ENCODE measurements at places on chromosomes 4 and X.

DNA sequence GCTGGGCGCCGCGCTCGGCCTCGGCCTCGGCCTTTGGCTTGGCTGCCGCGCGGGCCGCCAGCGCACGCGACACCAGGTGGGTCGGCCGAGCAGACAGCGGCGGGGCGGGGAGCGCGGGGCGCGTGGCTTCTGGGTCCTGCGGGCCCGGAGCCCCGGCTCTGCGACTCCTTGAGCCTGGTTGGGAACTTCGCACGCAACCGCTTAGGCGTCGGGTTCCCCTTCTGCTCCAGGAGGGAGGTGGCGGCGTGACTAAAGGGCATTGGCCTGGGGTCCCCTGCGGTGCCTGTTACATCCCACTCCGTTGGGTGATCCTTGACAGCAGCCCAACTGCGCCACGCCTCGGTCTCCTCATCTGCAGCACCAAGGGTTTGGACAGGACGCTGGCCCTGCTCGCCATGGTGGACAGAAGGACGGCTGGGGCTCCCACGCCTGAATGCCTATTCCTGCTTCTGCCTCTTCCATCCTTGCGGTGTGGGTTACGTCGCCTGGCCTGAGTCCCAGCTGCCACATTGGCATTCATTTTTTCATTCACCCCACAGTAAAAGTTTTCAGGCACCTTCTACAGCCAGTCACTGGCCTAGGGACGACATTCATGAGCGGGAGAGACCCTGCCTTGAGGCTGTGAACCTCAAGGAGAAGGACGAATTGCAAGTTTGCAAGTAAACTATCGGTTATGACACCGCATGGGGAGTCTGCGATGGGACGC is 631 bp downstream of the EVC start:
- DNase-seq: no peak

DNA sequence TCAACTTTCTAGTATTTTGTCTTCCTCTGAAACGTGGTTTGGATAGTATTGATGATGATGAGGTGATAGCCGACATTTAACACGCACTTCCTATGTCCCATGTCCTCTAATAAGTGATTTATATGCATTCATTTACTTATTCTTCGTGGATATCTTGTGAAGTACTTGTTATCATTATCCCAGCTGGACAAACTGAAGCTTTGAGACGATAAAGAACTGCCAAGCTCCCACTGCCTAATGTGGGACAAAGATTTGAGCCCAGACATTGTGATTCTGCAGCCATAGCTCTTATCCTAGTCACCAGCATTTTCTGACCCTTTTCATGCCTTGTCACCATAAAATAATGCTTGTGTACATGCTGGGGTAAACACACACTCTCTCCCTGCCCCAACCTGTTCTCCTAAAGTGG is 92.5 kb downstream of the RAPGEF2 start:
- no peak for DNase-seq

GRCh38 chr4:60544981-60545380 is 655.1 kb upstream of the ADGRL3 start:
- no peak for DNase-seq

DNA sequence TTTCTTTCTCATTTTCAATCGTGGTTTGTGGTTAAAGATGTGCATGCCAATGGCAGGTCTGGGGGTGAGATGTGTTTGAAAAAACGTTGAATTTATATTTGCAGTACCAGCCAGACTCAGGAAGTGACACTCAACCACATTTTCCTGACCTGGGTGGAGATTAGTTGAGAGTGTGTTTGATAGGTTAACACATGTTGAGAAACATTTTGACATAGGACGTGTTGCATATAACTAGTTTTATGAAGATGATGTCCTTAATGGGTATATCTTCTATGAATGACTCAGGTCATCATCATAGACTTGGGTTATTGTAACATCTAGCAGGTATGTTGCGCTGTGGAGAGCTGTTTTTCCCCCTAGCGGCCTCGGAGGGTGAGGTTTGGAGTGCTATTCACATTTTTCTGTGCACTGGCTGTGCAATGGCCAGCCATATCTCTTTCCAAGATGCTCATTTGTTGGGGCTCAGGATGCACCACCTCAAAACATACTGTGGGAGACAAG is 21.7 kb upstream of the CD38 start:
- no peak for DNase-seq

- no peak for DNase-seq
These were observed 119.2 kb downstream of the RAPGEF2 start for GRCh38 chr4:159222043-159222552.

DNA sequence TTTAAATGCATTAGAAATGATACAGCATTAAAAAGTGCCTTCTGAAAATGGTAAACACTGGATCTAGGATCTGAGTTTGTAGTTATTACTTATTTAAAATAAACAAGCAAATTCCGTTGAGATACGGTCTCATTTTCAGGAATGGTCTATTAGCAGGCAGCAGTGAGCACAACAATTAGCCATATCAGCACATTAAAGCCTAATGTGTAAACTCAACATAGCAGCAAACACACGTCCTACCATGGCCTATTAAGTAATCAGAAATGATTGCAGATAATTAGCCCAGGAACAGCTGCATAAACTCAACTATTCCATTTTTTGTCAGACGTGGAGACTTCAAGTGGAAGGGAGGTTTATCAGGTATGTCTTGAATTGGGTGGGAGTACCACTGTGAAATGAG is 61.8 kb downstream of the NEIL3 start:
- no peak for DNase-seq

DNA sequence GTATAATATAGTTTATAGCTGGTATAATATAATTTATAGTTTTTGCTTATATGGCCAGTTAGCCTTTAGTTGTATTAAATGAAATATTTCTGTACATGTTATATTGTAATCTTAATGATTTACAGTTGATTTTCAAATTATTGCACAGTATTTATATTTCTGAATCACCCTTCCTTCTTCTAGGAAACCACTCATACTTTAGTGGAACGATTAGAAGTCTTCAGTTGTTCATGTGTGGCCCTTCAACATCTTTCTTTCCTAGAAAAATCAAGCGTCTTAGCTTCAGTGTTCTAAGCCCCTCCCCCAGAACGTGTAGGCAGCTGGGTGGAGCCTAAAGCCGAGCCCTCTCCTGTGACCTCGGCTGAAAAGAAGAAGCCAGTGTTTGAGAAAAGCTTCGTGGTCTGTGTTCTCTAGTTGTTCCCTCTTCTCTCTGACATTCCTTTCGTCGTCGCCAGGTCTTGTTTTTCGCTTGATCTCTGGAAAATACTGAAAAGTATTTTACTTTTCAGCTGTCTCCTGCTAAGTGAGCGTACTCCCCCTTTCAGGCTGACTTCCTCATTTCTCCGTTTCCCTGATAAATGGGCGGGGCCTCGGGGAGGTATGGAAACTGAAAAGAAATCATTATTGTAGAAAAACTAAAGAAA is at the start of gene C4orf33:
C4orf33 (plus strand) TSS at position 342 of the 644 bp plus-strand sequence. CDS start 6,459 bp downstream, outside the sequence.
- peak; percentile 53 for DNase-seq

DNA sequence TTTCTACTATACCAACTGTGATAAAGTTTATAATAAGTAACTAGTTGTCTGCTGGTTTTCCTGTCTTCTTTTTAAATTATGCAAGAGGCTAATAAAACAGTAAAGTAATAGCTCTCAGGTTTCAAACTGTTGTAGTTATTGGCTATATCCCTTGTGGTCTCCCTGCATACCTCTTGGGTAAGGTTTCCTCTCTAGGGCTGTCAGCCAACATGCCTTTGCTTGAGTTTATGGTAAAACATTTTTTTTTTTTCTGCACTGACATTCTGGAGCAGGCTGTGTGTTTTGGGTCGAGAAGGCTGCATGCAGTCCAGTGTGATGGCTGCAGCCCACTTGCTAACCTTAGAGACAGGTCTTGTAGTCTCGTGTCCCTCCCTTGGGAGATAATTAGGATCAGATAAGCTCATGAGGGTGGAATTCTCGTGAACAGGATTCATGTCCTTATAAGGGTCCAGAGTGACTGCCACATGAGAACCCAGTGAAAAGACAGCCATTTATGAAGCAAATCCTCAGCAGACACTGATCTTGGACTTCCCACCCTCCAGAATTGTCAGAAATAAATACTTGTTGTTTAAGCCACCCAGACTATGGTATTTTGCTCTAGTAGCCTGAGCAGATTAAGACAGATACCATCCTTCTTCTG is 831.2 kb downstream of the CCSER1 start:
- peak; percentile 37 for DNase-seq

GRCh38 chr4:81915430-81915829 is 443.7 kb upstream of the RASGEF1B start:
- DNase-seq: no peak

- DNase-seq: no peak
These were observed 24.8 kb upstream of the TMSB4X start for GRCh38 chrX:12949927-12950656.

- DNase-seq: no peak
These were observed 1157.6 kb upstream of the TENM3 start for GRCh38 chr4:181085557-181085956.

DNA sequence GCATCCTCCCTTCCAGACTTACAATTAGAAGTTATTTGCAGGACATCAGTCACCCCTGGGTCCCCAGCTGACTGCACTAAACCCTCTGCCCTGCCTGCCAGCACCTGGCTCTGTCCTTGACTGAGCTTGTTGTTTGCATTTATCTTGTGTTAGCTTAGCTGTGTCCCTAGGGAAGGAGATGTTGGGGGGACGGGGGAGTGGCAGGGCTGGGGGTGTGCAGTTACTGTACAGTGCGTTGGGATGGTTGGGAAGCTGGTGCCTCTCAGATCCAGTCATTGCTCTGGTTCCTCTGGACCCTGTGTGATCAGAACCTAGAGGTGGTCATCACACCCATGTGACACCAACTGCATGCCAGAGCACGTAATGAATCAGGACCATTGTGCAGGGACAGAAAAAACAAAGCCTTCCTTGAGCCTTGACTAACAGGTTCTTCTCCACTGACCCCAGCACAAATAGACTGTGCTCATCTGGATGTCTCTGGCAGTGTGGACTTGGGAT is 32.7 kb upstream of the PROM1 start:
- DNase-seq: no peak

DNA sequence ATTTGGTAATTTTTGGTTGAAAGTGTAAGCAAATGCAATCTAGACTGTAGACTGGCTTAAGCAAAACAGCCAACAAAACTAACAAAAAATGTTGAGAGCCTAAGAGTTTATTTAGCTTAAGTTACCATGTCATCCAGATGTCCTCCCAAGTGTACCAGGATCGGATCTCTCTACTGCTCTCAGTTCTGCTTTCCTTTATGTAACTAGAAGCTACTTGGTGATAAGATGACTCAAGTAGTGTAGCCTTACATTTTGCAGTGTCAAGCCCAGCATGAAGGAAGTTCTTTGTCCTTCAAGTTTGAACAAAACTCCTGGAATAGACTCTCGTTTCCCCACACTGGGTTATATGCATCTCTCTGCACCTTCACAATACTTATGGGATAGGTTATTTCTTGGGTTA is 1500.0 kb downstream of the STIM2 start:
- no peak for DNase-seq

DNA sequence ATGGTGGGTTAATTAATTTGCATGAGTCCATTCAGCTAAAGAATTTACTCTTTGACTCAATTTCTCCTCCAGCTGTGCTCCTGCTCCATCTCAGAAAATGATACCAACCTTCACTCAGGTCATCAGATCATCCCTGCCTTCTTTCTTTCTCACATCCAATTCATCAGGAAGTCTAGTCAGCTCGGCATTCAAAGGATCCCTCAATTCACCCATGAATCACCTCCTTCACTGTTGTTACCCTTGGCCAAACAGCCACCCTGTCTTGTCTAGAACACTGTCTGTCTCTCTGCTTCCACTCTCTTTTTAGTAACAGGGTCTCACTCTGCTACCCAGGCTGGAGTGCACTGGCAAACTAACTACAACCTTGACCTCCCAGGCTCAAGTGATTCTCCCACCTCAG is 337.4 kb upstream of the SFRP2 start:
- no peak for DNase-seq

DNA sequence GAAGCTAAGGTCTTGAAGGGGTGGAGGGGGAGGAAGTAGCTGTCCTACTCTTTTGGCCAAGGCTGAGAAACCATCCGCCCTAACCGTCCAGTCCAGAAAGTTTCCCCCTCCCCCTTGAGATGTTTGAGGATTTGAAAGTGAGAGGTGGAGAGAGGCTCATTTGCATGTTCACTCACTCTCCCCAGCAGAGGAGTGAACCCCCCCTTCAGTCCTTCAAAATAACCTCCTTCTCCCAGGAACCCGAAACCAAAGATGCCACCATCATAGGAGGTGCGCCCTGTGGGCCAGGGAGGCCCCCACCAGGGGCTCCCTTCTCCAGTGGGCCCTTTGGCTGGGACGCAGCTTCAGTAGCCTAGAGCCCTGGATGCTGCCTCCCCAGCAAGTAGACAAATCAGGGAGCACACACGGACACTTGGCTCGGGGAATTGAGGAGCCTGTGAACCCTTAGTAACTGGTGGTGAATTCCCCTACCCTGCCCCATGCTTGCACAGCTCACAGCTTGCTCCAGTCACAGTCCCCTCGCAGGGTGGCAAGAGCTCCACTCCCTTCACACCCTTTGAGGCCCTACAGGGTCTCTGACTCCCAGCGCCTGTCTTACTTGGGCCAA is 25.6 kb downstream of the ELF4 start:
- DNase-seq: no peak

DNA sequence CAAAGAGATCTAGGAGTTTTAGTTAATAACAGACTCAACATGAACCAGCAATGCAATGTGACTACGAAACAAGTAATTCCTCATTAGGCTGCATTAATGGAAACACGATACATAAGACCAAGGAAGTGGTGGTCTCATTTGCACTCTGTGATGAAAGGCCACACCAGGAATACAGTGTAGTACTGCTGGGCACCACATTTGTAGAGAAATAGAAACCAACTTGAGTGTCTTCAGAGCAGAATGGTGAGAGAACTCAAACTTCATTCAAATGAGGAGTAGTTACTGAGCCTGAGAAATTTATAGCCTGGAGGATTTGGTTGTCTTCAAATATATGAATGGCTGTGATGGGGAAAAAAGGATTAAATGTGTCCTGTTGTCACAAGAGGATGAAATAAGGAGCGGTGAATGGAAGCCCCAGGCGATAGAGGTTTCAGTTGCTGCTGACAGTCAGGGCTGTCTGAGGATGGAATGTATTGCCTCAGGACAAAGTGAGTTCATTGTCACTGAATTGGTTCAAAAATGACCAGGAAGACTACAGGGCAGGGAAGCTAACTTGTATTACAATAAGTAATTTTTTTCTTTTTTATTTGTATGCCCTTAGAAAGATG is 50.9 kb downstream of the NFKB1 start:
- no peak for DNase-seq
